ENCODE measurements at places on chromosomes 4 and X.

- no peak for DNase-seq
Measured at GRCh38 chrX:68666580-68666979, 19.1 kb downstream of the STARD8 start.

- peak; percentile 30 for DNase-seq
Measured at GRCh38 chrX:23694606-23695005, 27.3 kb downstream of the PRDX4 start.

DNA sequence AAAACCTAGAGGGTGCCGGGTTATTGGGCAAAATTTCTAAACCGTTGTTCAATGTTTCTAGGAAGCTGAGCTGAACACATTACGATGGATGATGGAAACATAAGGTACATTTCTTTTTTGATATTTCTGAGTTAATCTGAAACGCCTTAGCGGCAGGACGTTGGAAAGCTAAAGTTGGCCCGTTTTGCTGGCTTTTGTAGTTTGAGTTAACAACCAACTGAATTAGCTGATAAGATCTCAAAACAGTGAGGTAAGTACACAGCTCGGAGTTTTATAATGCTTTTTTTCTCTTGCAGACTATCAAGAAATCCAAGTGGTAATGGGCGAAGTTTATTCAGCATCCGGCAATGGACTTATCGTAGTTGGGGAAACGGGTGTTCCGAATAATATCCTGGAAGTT, 73.5 kb downstream of the PRSS12 start:
- DNase-seq = no peak

- DNase-seq = no peak
Measured at GRCh38 chrX:10811111-10811510, 190.7 kb upstream of the MID1 start.
